SK-N-SH (cell line): ENCODE measurements at places on chromosomes 4 and X. TPM values are rescaled to one million over a fixed set of nuclear protein-coding genes. Genes with fewer than 3 reads are reported as not detected.

The CXCL5 gene
- polyA plus RNA-seq = 0.02 and 0.03 TPM in 2 replicates

The AFM gene
- not detected in 2 replicates for polyA plus RNA-seq

The TRAPPC11 gene
- 18.8 and 35.0 TPM in 2 replicates for polyA plus RNA-seq

The APLN gene
- polyA plus RNA-seq = 0.71 and 0.82 TPM in 2 replicates

The NAP1L3 gene
- polyA plus RNA-seq = 2.0 and 2.7 TPM in 2 replicates

The TMEM150C gene
- 1.0 and 1.3 TPM in 2 replicates for polyA plus RNA-seq

The LIMCH1 gene
- 1.2 and 1.3 TPM in 2 replicates for polyA plus RNA-seq

The GNRHR gene
- 0.02 and 0.06 TPM in 2 replicates for polyA plus RNA-seq

The SPON2 gene
- 11.4 and 14.5 TPM in 2 replicates for polyA plus RNA-seq

The RHOH gene
- polyA plus RNA-seq = not detected in 2 replicates

The COL4A5 gene
- polyA plus RNA-seq = 0.02 and 0.11 TPM in 2 replicates

The FAM114A1 gene
- 48.2 and 54.2 TPM in 2 replicates for polyA plus RNA-seq

The KIAA1210 gene
- polyA plus RNA-seq = not detected in 2 replicates

The AFP gene
- polyA plus RNA-seq = 0.28 and 0.54 TPM in 2 replicates

The MOB1B gene
- 2.9 and 4.6 TPM in 2 replicates for polyA plus RNA-seq

The TLR2 gene
- polyA plus RNA-seq = 0.18 and 0.21 TPM in 2 replicates

The HSFX1 gene
- 0.05 and 0.12 TPM in 2 replicates for polyA plus RNA-seq
